Stimulated activated CD8-positive, alpha-beta memory T cell treated with anti-CD3 and anti-CD28 coated beads, Interleukin-15, amount 100 ng/mL, for 24 hours (primary cell): ENCODE measurements at places on chromosomes 6 and 20.

- no peak for DNase-seq
These were observed 83.4 kb downstream of the CCDC170 start for GRCh38 chr6:151577257-151577656.

DNA sequence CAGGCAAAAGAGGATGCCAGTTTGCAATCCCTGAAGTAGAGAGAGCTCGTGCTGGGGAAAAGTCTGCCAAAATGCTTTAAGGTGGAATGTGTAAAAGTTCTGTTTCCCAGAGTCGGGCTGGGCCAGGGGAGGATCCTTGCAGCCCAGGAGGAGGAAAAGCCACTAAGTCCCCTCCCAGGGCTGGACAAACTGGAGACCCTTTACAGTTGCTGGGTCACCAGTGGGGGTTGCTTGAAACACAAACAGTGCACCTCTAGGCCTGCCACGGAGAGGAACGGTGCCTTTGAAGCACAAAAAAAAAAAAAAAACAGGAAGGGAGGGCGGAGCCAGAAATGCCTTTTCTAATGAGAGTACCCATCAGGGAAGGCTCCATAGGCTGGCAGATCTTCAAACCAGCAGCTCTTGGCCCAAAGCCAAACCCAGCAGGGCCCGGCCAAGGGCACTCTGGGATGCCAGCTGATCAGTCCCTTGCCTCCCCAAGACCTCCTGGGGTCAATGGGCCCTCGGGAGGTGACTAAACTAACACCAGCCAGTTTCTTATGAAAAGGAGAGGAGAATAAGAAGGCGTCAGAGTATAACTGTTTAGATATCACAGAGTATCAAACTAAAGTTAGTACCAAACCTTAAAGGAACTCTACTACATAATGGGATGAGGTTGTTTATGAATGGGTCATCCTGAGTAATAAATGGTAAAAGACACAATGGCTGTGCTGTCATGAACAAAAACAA lies 23.7 kb downstream of the HLA-A start:
- DNase-seq: no peak

DNA sequence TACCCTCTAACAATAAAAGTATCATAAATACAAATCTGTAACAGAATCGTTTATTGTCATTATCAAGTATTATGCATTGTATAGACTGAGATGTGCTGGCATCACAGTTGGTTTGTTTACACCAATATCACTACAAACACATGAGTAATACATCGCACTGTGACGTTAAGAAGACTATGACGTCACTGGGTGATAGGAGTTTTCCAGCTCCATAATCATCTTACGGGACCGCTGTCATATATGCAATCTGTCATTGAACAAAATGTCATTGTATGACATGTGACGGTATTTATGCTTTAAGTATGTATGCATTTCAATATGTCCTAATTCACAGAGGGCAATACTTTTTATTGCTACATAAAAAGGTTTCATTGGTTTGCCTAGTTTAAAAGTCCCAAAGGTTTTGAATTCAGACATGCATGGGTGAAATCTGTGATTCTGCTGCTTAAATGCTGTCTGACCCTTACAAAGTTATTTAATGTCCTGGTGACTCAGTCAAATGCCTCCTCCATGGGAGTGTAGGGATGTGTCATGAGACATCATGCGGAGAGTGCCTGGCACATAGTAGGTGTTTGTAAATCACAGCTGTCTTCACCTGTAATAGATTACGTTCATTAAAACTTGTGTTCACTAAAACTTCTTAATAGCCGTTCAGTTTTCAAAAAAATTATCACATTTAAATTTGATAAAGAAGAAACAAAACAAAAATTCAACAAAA lies 160.7 kb upstream of the PDE10A start:
- no peak for DNase-seq

DNA sequence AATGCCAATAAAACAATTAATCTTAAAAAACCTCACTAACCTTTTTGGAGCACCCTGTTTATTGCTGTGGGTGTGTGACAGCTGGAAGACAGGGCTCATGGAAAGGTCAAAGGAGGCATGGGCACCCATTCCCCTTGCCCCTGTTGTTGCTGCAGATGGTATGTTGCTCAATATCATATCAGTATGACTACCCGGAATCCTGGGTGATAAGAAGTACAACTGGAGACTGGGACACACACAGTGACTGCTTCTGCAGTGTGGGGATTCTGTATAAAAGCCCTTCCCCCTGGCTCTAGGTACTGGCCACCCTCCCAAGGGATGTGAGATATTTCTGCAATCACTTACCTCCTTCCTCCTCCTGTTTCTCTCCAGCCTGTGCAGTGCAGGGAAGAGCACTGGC lies 47.3 kb upstream of the IL20RA start:
- no peak for DNase-seq

DNA sequence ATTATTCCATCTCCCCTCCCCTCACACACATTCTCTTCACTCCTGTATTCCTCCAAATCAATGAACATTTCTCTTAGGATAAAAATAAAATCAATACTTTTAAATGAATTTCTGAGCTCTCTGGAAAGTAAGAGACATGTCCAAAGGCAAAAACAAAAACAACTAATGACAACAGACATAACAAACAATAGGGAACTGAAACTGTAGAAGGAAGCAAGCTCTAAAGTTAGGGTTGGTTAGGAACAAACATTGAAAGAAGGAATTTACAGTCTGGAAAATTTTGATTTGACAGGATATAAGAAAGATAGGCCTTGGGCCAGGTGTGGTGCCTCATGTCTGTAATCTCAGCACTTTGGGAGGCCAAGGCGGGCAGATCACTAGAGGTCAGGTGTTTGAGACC lies 17.5 kb upstream of the MYCT1 start:
- no peak for DNase-seq

DNA sequence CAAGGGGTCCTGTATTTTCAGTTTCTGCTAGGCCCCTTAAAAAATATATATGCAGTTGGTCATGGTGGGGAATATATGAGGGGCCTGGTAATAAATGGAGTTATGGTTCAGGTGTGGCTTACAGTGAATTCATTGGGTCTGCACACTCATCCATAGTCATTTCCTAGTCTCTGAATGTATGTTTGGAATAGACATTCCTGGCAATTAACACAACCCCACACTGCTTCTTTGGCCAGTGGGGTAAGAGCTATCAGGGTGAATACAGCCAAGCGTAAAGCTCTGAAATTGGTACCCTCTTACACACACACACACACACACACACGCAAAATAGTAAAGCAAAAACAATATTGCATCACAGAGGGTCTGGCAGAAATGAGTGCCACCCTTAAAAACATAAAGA lies 56.5 kb downstream of the QRSL1 start:
- no peak for DNase-seq

DNA sequence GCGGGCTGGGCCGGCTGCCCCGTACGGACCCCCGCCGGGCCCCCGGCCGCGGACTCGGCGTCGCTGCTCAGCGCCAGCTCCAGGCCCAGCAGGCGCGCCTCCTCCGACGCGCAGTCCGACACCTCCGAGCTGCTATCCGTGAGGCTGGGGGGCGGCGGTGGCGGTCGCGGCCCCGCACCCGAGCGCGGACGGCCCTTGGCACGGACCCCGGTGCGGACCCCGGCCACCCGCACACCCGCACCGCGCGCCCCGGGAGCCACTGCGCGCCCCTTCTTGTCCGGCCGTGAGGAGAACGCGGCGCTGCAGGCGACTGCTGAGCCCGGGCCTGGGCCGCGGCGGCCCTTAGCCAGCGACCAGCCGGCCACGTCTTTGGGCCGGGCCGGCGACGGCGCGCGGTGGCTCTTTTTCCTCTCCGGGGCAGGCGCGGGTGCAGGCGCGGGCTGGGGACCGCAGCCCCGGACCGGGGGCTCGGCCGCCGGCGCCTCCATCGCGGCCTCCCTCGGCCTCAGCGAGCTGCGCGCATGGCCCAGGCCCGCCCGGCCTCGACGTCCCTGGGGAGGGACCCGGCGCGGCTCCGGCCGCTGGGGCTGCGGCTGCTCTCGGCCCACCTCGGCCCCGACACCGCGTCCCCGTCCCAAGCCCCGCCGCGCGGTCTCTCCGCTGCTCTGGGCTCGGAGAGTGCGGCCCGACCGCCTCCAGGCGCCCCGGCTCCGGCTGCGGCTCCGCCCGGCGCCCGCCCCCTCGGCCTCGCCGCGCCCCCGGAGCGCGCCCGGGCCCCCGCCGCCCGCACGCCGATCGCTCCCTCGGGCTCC lies 12.9 kb upstream of the TLDC2 start:
- no peak for DNase-seq

DNA sequence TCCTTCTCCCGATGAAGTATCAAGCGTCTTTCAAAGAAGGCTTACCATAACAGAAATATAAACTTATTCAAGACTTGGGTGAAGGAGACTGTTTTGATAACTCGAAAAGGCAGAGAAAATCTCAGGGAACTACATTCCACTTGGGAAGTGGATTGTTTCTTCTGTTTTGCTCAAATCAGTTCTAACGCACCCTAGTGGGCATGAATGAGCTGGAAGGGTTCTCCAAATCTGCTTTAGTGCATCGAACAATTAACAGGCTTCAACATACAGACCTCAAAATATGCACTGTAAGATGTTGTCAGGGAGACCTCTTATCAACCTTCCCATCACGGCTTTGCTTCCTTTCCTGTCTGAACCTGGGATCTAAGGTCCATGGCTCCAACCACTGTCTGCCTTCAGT lies 392.5 kb downstream of the CD83 start:
- DNase-seq: no peak

GRCh38 chr20:62059920-62060630 lies 5.6 kb downstream of the TAF4 start:
- no peak for DNase-seq

GRCh38 chr20:19121916-19122315 lies 90.5 kb upstream of the SLC24A3 start:
- DNase-seq: no peak

DNA sequence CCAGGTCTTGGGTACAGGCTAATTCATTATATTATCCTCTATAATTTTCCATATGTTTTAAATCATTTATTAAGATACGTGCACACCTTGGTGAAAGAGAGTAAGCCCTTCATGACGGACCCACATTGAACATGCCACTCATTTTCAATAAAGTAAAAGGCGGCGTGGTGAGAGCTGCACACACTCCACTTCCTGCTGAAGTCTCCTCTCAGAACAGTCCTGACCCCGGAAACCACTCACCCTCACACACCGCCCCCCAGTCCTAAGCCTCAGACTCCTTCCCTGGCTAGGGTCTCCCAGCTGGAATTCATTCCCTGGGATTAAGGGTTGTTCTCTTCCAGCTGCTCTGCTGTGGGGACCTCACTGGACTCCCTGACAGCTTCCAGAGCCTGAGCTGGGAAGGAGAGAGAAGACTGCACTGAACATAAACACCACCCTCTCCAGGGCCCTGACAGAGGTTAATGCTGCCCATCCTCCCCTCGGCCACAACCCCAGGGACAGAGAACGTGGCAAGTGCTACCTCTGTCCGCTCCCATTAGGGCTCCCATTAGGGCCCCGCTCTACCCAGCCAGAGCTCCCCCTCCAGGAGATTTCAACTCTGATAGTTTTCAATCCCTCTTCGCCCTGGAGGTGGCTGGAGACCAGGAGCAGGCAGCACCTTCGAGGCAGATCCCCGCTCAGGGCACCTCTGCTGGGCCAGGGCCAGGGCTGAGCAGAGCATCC lies 24.8 kb downstream of the GRM4 start:
- no peak for DNase-seq

DNA sequence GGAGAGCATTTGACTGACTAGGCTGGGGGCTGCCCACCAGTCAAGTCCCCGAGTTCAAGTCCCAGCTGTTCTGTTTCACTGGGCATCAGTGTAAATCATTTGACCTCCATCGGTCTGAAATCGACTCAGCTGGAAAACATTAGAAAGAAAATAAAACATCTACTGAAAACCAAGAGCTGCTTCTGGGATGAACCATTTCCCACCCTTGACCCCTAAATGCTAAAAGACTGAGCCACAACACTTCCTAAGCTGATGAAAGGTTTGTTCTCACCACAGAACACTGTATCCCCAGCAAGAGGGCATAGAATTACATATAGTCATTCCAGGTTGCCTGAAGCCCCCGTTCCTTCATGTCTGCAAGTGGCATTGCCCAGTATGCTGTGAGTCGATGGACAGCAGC lies 237.0 kb upstream of the TAB2 start:
- DNase-seq: no peak
